ENCODE measurements at places on chromosomes 13 and 19.

GRCh38 chr13:97537110-97537509 is 103.1 kb downstream of the RAP2A start:
- DNase-seq = no peak

DNA sequence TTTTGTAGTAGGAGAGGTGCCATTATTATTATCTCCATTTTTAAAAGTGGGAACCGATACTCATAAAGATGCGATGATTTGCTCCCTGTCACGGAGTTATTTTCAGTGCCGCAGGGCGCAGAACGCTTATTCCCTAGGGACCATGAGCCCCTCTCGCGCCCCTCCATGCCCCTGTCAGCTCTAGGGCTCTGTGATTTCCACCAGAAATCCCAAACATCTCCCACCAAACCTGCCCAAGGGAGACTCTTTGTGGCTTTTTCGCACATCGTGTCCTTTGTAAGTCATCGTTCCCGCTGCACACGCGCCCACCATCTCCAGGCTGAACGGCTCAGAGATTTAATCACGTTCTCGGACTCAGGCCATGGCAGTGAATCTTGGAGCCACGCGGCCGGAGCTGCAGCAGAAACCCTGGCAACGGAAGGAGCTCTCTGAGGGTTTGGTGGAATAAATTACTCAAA is 105.1 kb downstream of the DNAJC15 start:
- no peak for DNase-seq

DNA sequence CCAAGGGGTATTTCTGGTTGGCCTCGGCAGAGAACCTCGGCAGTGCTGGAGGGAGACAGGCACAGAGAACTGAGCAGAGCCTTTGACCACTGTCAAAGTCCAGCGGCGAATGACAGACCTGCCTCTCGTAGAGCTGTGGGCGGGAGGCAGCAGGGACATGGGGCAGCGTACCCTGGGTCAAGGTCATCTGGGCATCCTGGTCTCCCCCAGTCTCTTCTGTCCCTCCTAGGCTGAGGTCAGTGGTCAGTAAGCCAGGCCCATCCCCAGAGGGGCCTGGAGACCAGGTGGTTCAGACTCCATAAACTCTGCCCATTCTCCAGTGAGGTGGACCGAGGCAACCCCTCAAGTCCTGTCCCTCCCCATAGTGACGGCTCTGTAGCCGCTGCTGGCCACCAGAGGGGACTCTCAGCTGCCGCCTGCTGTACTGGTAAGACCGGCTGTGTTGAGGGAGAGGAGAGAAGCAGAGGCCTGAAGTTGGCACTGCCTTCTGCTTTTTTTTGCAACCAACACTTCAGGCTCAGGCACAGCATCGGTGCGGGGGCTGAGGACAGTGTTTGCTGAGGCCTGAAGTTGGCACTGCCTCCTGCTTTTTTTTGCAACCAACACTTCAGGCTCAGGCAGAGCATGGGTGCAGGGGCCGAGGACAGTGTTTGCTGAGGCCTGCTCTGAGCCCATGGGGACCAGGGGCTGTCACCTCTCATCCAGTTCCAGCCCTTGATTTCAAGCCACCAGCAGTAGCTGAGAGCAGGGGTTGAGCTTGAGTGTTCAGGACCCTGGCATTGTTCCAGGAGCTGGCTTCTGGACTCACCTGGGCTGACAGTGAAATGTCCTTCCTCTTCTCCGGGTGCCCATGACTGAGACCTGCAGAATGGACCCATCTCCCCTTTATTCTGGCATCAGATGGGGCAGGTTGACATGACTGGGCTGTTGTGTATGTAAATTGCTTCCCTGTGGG is at the start of gene PGLYRP2:
Gene PGLYRP2 (minus strand): TSS at position 111 of the 955 bp plus-strand sequence. CDS start 130 bp downstream, outside the sequence.
- DNase-seq = no peak

- no peak for DNase-seq
Observed at GRCh38 chr19:5321851-5322681, 18.5 kb downstream of the PTPRS start.

DNA sequence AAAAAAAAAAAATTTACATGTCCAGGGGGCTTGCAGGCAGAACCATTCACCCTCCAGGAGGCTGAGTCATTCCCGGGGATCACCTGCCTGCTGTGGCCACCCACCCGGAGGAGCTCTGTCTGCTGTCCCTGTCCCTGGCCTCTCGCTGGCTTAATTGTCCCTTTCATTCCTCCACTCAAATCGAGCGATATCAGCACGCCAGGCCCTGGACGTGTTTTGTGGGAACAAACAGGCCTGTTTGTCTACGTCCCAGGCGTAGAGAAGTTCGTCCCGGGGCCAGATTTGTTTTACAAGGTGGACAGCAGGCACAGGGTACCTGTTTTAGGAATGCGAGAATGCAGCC is 21.2 kb downstream of the SULT2B1 start:
- no peak for DNase-seq

GRCh38 chr19:12555456-12555930 is 4.2 kb upstream of the ZNF564 start:
- DNase-seq = no peak

- no peak for DNase-seq
Observed at GRCh38 chr13:67538906-67539305, 308.8 kb upstream of the PCDH9 start.

DNA sequence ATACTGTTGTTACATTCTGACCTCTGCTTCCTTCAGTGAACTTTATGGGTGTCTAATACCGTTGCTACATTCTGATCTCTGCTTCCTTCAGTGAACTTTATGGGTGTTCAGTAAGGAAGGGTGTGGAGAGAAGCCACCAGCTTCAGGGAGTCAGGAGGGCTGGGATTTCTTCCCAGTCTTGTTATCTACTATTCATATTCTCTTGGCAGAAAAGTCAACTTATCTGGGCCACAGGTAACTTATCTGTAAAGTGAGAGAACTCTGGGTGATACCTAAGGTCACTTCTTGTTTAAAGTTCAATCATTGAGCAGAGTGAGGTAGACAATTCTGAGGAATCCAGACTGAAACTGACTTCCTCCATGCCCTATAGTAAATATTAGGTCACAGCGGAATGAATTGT is 71.2 kb upstream of the STK24 start:
- no peak for DNase-seq

All from stimulated activated CD4-positive, alpha-beta T cell treated with anti-CD3 and anti-CD28 coated beads, Interleukin-15, amount 100 ng/mL, for 1 hour (primary cell).